Thyroid gland (tissue), 4 donors: ENCODE measurements at places on chromosomes 7 and 10. TPM values are rescaled to one million over a fixed set of nuclear protein-coding genes. Genes with fewer than 3 reads are reported as not detected.

The EN2 gene
- total RNA-seq, result 0.29 TPM

GRCh38 chr10:111077479-111077784, 603 bp downstream of the ADRA2A start:
- H3K36me3 ChIP-seq, result no peaks in the 10 kb centered on the region
- no peaks in the 10 kb centered on the region for H3K27me3 ChIP-seq
- H3K27ac ChIP-seq, result no peak overlapping the region
- DNase-seq, result no peak

- H3K4me3 ChIP-seq, result no peak overlapping the region
- H3K27ac ChIP-seq, result no peak overlapping the region
- no peak for DNase-seq
- peaks cover 9% of the 10 kb centered on the region for H3K4me1 ChIP-seq
- no peaks in the 10 kb centered on the region for H3K27me3 ChIP-seq
These were observed 38.6 kb upstream of the ZMIZ2 start for GRCh38 chr7:44709945-44710596.

DNA sequence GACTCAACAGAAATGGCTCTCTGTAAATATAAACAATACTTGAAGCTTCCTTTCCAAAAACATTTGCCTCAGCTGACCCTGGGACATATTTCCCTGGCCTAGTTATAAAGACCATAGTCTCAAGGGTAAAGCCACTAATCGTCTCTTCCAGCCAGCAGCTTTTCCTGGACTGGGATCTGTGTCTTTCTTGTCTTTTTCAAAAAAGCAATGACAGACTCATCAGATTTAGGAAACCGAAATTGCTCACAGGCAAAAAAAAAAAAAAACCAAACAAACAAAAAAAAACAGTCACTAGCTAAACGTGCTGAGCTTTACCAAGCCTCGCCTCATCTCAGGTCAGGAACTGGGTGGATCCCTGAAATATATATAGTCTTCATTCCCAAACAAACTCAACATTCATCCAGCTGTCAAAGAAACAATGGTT, 23.5 kb downstream of the STN1 start:
- DNase-seq, result no peak
- H3K27ac ChIP-seq, result peak overlapping the region; percentile 60
- peaks cover 32% of the 10 kb centered on the region for H3K36me3 ChIP-seq
- no peaks in the 10 kb centered on the region for H3K27me3 ChIP-seq
- no peak overlapping the region for H3K4me3 ChIP-seq

DNA sequence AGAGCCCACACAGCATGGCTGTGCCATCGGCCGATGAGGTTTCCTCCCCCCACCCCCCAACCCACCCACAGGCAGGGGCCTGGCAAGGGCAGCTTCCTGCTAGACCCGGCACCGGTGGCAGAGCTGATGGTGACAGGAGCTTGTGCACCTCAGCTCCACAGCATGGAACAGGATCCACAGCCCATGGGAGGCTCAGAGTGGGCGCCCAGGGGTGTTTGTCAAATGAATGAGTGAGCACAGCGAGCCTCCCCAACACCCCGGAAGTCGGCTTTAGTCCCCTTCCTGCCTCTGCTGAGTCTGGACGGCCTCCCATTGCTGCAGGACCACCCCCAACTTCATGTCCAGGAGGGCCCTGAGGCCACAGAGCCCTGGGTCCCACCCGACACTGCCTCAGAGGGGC, 68.9 kb downstream of the PDGFA start:
- peaks cover 6% of the 10 kb centered on the region for H3K4me1 ChIP-seq
- no peak overlapping the region for H3K27ac ChIP-seq
- no peaks in the 10 kb centered on the region for H3K36me3 ChIP-seq

DNA sequence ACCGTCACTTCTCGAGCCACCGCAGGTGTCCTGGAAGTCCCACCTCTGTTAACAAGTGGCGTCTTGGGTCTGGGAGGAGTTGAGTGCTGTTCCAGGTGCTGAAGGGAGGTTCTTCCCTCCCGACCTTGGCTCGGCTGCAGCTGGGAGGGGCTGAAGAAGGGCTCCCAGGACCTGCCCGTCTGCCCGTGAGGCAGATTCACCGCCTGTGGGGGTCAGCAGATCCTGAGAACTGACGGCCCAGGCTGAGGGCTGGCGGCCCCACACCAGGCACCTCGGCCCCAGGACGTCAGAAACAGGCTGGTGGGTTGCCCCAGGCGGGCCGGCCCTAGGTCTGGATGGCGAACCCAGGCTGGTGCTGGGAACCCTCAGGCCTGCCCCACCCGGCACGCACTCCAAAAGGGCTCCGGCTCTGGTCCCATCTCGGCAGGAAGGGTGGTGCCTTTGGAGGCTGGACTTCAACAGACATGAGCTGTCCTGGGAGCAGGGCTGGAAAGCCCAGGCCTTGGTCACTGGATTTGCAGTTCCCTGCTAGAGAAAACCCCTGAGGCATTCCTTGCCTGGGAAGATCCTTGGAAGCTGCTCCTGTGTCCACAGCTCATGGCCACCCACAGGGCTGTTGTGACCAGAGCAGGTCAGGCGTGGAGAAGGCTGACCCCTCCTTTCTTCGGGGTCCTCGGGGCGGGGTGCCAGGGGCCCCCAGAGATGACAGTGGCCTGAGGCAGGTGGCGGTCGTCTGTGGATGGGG, 42.6 kb upstream of the CFAP46 start:
- H3K27me3 ChIP-seq, result no peaks in the 10 kb centered on the region
- no peak for DNase-seq
- H3K27ac ChIP-seq, result no peak overlapping the region
- no peaks in the 10 kb centered on the region for H3K36me3 ChIP-seq
- no peaks in the 10 kb centered on the region for H3K4me1 ChIP-seq
- H3K4me3 ChIP-seq, result no peak overlapping the region

DNA sequence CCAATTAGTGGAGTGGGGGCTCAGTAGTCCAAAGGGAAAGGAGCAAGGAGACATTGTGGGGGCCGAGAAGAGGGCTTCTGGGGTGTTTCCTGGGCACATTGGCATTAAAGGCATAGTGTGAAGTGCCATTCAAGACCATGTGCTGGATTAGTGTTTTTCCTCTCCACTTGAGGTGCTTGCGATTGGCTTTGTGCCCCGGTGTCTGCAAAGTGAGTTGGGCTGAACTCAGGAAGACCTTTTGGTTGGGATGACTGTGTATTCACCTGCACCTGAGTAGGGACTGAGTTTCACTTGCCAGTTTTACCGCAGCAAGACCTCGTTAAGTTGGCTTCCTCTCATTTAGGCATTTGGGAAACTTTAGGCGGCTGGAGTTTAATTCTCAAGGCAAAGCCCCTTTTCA, 73.0 kb downstream of the TCF7L2 start:
- H3K27ac ChIP-seq, result peak overlapping the region; percentile 37
- peaks cover 52% of the 10 kb centered on the region for H3K4me1 ChIP-seq
- DNase-seq, result peak; percentile 93
- H3K27me3 ChIP-seq, result no peaks in the 10 kb centered on the region
- no peaks in the 10 kb centered on the region for H3K36me3 ChIP-seq

- DNase-seq, result peak; percentile 23
- no peak overlapping the region for H3K27ac ChIP-seq
- no peaks in the 10 kb centered on the region for H3K27me3 ChIP-seq
- H3K36me3 ChIP-seq, result no peaks in the 10 kb centered on the region
- H3K4me3 ChIP-seq, result no peak overlapping the region
These were observed 62.8 kb upstream of the FAM20C start for GRCh38 chr7:129366-130221.

DNA sequence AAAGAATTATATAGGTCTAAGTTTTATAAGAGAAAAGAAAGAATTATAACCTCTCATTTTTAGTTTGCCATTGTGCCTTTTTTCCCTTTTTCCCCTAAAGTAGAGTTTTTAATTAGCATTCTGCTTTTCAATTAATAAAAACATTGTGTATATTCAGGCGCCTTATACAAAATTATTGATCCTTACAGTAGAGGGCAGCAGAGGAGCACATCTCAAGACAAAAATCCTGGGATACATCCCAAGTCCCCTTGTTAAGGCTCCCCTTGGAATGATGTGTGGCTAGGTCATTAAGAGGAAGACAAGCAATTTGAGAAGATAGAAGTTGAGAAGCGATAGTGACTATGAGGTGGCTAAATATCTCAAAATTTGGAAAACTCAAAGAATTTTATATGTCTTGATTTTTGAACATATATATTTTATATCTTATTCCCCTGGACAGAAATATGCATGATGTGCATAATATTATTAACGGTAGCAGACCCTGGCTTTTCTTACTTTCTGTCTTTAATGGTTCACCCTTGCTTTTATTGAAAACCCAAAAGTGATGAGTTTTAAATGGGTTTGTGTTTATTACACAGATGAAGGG, 19.1 kb upstream of the TPK1 start:
- no peak overlapping the region for H3K27ac ChIP-seq
- H3K27me3 ChIP-seq, result no peaks in the 10 kb centered on the region
- no peaks in the 10 kb centered on the region for H3K36me3 ChIP-seq
- no peaks in the 10 kb centered on the region for H3K4me1 ChIP-seq
- no peak for DNase-seq

DNA sequence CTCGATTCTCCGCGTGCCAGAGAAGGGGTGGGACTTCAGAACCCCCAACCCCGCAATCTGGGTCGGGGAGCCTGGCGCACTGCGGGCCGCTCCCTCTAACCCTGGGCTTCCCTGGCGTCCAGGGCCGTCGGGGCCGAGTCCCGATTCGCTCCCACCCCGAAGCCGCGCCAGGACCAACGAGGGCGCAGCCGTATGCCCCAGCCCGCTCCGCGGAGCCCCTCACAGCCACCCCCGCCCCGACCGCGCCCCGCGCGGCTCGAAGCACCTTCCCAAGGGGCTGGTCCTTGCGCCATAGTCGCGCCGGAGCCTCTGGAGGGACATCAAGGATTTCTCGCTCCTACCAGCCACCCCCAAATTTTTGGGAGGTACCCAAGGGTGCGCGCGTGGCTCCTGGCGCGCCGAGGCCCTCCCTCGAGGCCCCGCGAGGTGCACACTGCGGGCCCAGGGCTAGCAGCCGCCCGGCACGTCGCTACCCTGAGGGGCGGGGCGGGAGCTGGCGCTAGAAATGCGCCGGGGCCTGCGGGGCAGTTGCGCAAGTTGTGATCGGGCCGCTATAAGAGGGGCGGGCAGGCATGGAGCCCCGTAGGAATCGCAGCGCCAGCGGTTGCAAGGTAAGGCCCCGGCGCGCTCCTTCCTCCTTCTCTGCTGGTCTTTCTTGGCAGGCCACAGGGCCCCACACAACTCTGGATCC, at the start of gene LEP:
Gene LEP, plus strand, starts transcription at position 583 of the 691 bp plus-strand sequence. CDS start 10,741 bp downstream, outside the sequence.
- no peak within 1 kb of the TSS for H3K4me3 ChIP-seq
- no peaks in the 10 kb centered on the region for H3K36me3 ChIP-seq
- no peak within 1 kb of the TSS for H3K27ac ChIP-seq
- H3K27me3 ChIP-seq, result peaks cover 17% of the 10 kb centered on the region

- H3K36me3 ChIP-seq, result no peaks in the 10 kb centered on the region
- H3K4me1 ChIP-seq, result no peaks in the 10 kb centered on the region
- H3K4me3 ChIP-seq, result no peak overlapping the region
- no peak for DNase-seq
- H3K27me3 ChIP-seq, result no peaks in the 10 kb centered on the region
- H3K27ac ChIP-seq, result no peak overlapping the region
These were observed 109.3 kb upstream of the KMT2C start for GRCh38 chr7:152544971-152545619.

DNA sequence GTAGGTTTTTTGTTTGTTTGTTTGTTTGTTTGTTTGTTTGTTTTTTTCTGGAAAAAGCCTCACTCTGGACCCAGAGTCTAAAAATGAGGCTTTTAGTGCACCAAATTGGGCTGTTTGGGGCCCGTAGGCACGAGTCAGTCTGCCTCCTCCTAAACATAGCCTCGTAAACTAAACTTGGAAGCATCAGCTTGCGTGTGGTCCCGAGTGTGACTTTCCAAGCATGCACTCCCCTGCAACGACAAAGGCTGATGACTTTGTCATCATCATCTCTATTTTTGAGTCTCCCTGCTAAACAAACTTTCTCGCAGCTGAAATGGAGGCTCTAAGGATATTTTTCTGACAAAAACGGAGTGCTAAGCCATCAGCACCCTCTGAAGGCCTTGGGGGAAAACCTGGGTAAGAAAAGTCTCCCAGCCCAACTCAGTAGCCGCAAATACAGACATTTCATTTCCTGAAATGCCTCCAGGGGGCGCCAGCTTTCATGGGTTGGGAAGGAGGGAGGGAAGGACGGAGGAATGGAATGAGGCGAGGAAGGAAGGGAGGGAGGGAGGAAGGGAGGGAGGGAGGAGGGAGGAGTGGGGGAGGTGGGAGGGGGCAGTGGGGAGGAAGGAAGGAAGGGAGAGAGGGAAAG, 245.9 kb downstream of the KCNMA1 start:
- no peaks in the 10 kb centered on the region for H3K4me1 ChIP-seq
- no peak overlapping the region for H3K27ac ChIP-seq
- peak; percentile 66 for DNase-seq
- no peaks in the 10 kb centered on the region for H3K36me3 ChIP-seq

- peak; percentile 83 for DNase-seq
- H3K27ac ChIP-seq, result peak overlapping the region; percentile 58
- peaks cover 41% of the 10 kb centered on the region for H3K4me1 ChIP-seq
These were observed 126.2 kb downstream of the PRPF18 start for GRCh38 chr10:13712837-13713581.

GRCh38 chr7:13898957-13899670, 90.4 kb downstream of the ETV1 start:
- H3K36me3 ChIP-seq, result no peaks in the 10 kb centered on the region
- no peak for DNase-seq
- H3K27me3 ChIP-seq, result no peaks in the 10 kb centered on the region
- H3K4me3 ChIP-seq, result no peak overlapping the region
- H3K4me1 ChIP-seq, result no peaks in the 10 kb centered on the region
